Heart right ventricle (tissue), 16 donors: ENCODE measurements at places on chromosomes 2 and 18. TPM values are rescaled to one million over a fixed set of nuclear protein-coding genes. Genes with fewer than 3 reads are reported as not detected.
A peak's percentile ranks its signal among the peaks of the same experiment; 100 is the strongest.

GRCh38 chr2:2265747-2266279, 65.3 kb downstream of the MYT1L start:
- no peak for DNase-seq

GRCh38 chr2:29920130-29920577, 1.2 kb downstream of the ALK start:
- DNase-seq, result peak; percentile 69

- no peak for DNase-seq
Measured at GRCh38 chr2:238847419-238847801, 475 bp upstream of the TWIST2 start.

GRCh38 chr18:79497638-79498081, 101.9 kb downstream of the NFATC1 start:
- no peak for DNase-seq

- no peak for DNase-seq
Measured at GRCh38 chr2:25029183-25029554, 12.7 kb upstream of the EFR3B start.

DNA sequence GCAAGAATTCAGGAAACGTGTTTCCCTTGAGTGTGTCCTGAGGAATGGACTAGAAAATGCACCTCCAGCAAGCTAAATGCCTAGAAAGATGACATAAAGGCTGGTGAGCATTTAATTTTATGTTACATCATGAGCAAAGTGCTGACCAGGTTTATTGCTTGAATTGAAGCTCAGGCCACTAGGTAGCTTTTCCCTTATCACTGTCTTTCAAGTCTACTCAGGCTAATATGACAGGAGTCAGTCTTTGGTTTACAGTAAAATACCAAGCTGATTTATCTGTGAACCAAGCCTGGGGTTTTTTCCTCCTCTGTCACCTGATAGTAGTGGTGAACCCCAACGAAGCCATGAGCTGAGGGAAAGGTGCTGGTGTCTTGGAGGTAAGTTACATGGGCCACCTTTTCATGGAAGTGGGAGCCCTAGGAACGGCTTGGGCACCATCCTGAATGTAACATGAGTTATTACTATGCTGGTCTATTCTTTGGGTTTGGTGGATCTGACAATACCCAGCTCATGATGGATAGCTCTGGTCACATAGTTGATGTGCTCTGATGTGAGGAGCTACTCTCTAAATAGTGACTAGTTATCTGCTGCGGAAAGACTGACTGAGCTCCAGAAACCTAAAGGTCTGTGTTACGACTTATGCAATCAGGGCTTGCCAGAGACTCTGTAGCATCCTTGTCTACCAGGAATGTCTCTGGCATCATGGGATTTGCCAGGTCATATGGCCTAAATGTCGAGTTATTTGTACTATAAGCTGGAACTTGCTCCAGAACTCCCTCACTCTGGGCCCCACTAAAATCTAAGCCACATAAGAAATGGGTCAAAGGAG, 39.8 kb downstream of the NUP35 start:
- DNase-seq, result no peak

GRCh38 chr2:8543383-8544170, 138.3 kb upstream of the ID2 start:
- peak; percentile 60 for DNase-seq

- no peak for DNase-seq
Measured at GRCh38 chr2:156765043-156765442, 328.9 kb downstream of the GPD2 start.

DNA sequence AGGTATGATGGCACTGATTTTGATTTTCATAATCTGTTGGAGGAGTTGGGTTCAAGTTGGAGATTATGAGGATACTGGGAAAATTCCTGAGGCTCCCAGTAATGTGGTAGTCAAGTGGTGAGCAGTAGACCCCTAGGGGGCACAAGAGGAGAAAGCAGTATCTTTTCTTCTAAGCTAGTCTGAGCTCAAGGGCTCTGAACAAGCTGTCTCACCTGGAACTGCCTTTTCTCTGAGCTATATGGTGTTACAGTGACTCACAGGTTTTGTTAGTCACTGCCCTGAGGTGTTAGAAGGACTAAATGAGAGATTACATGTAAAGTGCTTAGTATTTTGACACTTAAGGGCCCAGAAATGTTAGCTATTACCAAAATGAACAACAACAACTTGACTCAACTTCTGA, 42.2 kb downstream of the CD302 start:
- no peak for DNase-seq

- no peak for DNase-seq
Measured at GRCh38 chr2:23445450-23445868, 60.5 kb downstream of the KLHL29 start.

DNA sequence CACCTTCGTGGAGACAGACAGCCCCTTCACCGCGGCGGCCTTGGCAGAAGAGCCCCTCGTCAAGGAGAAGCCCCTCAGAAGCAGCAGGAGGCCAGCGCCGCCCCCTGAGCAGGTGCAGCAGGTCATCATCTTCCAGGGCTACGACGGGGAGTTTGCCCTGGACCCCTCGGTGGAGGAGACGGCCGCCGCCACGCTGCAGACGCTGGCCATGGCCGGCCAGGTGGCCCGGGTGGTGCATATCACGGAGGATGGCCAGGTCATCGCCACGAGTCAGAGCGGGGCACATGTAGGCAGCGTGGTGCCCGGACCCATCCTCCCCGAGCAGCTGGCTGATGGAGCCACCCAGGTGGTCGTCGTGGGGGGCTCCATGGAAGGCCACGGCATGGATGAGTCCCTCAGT, 145.7 kb downstream of the PTGR3 start:
- DNase-seq, result no peak

- no peak for DNase-seq
Measured at GRCh38 chr18:1774261-1774660, 797.0 kb downstream of the METTL4 start.

GRCh38 chr2:159252905-159253304, 33.6 kb downstream of the WDSUB1 start:
- no peak for DNase-seq

DNA sequence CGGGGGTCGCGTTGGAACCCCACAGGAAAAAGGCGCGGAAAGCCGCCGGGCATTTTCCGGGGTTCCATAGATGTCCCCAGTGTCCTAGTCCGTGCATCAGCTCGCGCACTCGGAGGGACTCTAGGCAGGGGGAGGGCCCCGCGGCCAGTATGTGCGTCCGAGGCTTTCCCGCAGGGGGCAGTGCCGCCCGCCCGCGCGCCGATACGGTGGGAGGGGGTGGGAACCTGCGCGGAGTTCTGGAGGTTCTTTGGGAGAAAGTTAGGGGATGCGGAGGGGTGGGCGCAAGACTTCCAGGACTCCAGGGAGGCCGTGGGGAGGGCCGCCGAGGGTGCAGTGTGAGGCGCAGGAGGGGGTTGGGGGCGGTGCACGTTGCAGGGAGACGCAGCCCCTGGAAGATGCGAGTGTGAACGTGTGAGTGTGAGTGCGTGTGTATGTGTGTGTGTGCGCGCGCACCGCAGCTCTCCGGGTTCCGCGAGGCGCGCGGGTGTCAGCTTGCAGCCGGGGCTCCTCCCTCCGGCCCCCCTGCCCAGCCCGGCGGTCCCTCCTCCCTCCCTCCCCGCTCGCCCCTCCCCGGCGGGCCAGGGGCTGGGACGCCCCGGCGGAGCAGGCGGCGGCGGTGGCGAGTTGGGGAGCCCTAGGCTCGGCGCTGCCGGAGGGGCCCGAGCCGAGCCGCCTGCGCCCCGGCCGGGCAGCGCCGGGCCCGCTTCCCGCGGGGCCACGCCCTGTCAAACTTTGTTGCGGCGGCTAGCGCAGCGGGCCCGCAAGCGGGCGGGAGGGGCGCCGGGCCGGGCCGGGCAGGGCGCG, at the start of gene TCF7L1:
TCF7L1 (plus strand) TSS at position 559 of the 804 bp plus-strand sequence. CDS start 293 bp downstream, outside the sequence.
- DNase-seq, result peak; percentile 86

DNA sequence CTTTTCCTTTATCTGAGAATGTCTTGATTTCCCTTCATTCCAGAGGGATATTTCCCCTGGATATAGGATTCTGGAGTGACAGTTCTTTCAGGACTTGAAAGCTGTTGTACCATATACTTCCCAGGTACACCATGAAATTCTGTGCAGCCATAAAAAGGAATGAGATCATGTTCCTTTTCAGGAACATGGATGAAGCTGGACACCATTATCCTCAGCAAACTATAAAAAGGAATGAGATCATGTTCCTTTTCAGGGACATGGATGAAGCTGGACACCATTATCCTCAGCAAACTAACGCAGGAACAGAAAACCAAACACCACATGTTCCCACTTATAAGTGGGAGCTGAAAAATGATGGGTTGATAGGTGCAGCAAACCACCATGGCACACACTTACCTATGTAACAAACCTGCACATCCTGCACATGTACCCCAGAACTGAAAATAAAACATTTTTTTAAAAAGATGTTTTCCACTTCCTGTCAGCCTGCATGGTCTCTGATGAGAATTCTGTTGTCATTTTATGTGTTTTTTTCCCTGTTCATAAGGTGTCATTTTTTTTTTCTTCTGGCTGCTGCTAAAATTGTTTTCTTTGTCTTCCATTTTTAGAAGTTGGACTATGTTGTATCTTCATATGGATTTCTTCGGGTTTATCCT, 133.3 kb downstream of the DNAH6 start:
- no peak for DNase-seq

GRCh38 chr2:121524685-121525425, 5.8 kb upstream of the RNU4ATAC start:
- DNase-seq, result no peak

GRCh38 chr2:142165790-142166189, 35.0 kb upstream of the LRP1B start:
- DNase-seq, result no peak

DNA sequence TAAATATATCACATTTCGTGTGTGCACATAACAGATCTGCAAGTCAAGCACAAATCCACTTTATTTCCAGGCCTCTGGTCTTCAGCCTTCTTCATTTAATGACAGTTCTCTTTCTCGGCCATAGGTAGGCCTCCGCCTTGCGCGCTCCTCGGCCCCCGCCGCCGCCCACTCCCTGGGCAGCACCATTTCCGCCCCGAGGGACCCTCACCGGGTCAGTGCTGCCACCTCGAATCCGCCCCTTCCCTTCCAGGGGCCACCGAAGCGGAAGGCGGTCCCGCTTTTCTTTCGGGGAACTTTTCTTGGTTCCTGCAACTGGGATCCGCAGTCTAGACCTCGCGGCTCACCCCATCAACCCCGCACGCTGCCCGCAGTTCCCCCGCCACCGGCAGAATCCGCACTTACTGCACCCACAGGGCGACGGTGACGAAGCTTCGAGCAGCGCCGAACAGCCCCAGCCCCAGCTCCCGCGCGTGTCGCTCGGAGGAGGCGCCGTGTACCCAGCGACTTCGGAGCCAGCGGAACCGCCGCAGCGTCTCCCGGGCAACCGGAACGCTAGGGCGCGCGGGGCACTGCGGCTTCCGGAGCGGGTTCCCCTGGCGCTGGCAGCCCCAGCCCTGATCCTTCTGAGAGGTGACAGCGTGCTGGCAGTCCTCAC, at the start of gene CDKL4:
CDKL4 (minus strand) TSS at position 502 of the 655 bp plus-strand sequence.
- DNase-seq, result peak; percentile 38

GRCh38 chr2:163673522-163673921, 62.3 kb downstream of the FIGN start:
- no peak for DNase-seq

DNA sequence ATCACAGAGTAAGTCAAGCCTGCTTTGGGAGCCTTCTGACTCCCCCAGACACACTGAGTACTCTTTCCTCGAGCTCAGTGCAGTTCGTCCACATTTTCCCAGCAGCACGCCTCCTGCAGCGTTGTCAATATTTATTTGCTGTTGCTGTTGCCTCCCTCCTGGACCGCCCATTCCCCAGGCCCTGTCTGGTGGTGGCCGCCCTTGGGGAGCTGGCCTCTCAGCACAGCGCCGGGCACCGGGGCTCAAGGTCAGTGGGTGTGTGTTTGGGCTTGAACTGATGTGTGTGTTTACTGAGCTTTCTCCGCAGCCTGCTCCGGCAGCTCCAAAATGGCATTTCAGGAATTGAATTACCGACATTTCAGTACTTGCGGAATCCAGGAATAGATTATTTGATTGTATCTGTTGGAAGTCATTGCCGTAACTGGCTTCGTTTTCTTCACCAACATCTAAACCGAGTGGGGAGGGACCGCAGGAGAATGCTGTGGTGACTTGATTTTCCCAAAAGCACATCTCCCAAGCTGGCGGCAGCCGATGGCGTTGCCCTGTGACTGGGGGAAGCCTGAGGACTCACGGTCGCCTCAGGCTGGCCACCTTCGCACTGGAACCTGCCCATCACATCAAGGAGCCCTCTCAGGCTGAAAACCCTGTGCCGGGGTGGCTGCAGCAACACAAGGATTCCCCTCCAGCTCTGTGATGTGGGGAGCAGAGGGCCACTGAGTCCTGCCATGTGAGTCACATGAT, 66.0 kb downstream of the HPCAL1 start:
- DNase-seq, result no peak

DNA sequence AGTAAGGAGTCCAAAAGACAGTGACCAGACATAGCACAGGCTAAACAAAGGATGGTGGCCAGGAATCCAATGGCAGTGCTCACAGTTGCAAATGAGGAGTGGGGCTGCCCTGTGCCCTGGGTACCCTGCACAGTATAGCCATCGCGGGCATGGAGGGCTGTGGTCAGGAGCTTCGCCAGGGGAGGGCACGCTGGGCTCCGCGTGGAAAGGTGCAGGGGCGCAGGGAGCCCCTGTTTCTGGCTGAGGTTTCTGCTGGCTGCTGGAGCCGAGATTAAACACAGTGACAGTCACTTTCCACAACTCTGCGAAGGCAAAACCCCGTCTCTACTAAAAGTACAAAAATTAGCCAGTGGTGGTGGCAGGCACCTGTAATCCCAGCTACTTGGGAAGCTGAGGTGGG, 194.7 kb downstream of the GALR1 start:
- DNase-seq, result no peak

GRCh38 chr18:6412933-6413472, 1.7 kb downstream of the L3MBTL4 start:
- no peak for DNase-seq

DNA sequence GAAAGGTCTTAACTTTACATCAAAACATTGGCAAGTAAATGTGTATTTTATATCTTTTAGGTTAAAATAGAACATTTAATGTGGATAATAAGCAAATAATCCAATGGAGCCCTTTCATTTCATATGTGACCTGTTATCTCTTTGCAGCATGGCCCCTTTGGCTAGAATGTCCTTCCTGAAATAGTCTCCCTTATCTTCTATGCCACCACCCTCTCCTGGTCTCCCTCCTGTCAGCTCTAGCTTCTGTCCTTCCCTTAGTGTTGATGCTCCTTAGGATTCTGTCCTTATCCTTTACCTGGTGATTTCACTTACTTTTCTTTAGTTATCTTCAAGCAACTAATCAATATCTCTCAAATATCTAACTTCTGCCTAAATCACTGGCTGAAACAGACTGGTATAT, 87.1 kb upstream of the TFCP2L1 start:
- no peak for DNase-seq

- DNase-seq, result no peak
Measured at GRCh38 chr2:155965415-155966063, 367.0 kb downstream of the NR4A2 start.

DNA sequence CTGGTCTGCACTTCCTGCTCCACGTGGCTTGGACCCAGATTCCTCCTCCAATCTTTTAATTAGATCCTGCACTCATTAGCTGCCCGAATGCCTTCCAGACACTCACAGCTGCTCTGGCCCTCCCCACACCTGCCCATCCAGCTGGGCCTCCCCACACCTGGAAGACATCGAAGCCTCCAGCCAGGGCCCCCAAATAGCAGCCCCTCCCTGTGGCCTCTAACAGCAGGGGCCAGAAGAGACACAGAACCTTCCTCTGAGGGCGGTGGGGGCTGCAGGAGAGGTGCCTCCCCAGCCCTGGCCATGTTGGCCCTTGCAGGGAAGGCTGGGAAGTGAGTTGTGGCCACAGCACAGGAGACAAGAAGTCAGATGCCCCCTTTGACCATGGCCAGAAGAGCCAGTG, 252.8 kb downstream of the DYSF start:
- no peak for DNase-seq

Gene SCG2
- not detected for total RNA-seq

Gene KCNIP3
- total RNA-seq, result 2.9 TPM

Gene TMEM178A
- 2.1 TPM for total RNA-seq

Gene DNAH7
- 0.21 TPM for total RNA-seq

Gene PDE1A
- 5.8 TPM for total RNA-seq

Gene MYO3B
- total RNA-seq, result not detected

Gene INPP5D
- total RNA-seq, result 5.5 TPM
